ENCODE measurements at places on chromosomes 3 and 15.

GRCh38 chr3:65265942-65266590, 578.3 kb upstream of the ADAMTS9 start:
- DNase-seq, result no peak

- DNase-seq, result no peak
Observed at GRCh38 chr3:173711619-173712018, 314.1 kb downstream of the NLGN1 start.

DNA sequence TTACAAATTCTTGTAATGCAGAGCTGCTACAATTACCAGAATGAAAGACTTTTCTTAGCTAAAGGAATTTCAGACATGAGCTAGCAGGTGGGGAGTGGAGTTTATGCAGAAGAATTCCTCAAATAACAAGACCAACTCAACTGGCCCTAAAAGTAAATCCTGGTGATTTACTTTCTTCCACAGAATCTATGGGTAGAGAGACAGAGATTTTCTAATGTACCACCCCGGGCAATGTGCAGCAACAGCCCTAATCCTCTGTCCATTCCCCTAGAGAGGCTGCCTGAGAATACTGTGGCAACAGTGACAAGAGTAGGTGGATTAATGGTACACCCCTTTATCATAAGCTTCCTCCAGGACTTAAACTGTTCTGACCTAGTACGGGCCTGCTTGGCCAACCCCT, 55.2 kb downstream of the AQR start:
- no peak for DNase-seq

- peak; percentile 43 for DNase-seq
Observed at GRCh38 chr3:64253689-64254088, 28.4 kb upstream of the PRICKLE2 start.

DNA sequence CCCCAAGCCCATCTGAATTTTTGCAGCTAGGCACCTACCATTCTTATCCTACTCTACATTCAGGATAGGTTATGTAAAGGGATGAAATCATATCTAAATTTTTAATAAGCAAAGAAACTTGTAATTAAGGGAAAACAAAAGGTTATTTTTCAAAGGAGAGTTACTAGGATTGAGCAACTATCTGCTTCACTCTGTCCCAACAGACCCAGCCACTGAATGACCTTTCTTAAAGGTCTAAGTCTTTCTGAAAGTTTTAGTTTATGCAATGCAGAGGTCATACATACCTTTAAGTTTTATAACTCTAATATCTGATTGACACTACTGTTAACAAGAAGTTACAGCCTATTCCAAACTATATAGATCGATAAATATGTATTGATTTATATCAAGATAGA, 209.2 kb upstream of the CTNNB1 start:
- DNase-seq, result no peak

DNA sequence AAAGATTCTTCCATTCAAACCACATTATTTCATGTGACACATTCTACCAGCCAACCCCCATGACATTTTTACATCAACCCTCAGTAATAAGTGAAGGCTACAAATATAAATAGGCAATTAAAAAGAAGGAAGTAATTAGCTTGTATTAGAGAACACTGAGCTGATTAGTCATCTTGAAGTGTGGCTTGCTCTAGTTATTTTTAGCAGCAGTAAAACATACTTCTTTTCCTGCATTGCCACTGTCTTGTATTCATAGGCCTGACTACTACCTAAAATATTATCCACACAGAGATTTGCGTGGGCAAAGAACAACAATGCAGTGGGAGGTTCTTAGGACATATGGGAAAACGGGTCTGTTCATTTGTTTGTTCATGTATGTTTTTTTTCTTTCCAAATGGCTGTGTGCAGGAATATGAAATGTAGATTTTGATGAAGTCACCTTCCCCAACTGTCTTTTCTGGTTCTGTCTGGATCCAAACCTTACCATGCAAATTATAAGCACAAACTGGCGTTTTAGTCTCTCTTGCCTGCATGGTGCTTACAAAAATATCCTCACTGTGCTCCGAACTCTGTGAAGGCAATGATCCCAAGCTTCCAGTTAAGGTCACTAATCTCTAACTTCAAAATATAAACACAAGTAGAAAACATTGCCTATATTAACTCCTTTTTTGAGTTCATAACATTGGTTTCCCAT, 31.5 kb upstream of the TM4SF4 start:
- DNase-seq, result no peak

DNA sequence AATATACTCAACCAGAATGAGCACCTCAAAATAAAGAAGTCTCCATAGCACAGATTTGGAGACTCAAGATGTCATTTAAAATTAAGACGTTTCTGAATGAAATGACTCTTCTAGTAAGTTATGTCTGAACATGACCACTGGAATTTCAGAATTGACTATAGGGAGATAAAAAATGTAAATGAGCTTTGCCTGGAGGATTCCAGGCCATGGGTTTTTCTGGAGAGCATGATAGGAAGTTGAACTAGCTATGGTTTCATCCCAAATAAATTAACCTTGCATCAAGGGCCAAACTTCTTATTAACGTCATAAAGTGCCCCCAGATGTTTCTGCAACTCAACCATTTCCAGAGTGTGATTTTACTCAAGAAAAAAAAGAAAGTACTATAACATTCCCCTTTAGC, 222.6 kb upstream of the NR2F2 start:
- no peak for DNase-seq

GRCh38 chr3:130014526-130014925, 40.0 kb downstream of the TRH start:
- no peak for DNase-seq

GRCh38 chr3:178492491-178492890, 43.7 kb upstream of the KCNMB2 start:
- no peak for DNase-seq

GRCh38 chr15:80619680-80620079, 75.4 kb upstream of the ABHD17C start:
- peak; percentile 22 for DNase-seq

DNA sequence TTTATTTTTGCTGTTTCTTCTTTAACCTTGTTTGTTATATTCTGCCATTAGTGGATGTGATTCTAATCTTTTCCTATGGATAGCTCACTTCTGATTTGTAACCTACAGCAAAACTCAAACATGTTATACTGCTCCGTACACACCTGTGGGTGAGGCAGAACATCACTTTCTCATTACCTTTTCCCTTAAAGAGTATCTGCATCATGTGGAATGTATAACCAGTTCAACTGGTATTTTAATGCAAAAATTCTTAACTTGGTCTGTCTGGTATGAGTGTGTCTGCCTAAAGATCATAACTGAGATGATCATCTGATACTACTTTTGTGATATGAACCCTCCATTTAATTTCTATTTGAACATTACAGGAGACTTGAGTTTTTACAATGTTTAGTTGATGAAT, 13.0 kb upstream of the UPK1B start:
- no peak for DNase-seq

GRCh38 chr3:77464111-77464688, 424.3 kb downstream of the ROBO2 start:
- no peak for DNase-seq

GRCh38 chr3:52847726-52848125, 12.9 kb upstream of the MUSTN1 start:
- no peak for DNase-seq

- DNase-seq, result no peak
Observed at GRCh38 chr15:92690395-92690794, 34.8 kb upstream of the FAM174B start.

- DNase-seq, result no peak
Observed at GRCh38 chr3:2839876-2840275, 270.3 kb downstream of the IL5RA start.

GRCh38 chr3:127750226-127751031, 71.9 kb downstream of the MGLL start:
- no peak for DNase-seq

DNA sequence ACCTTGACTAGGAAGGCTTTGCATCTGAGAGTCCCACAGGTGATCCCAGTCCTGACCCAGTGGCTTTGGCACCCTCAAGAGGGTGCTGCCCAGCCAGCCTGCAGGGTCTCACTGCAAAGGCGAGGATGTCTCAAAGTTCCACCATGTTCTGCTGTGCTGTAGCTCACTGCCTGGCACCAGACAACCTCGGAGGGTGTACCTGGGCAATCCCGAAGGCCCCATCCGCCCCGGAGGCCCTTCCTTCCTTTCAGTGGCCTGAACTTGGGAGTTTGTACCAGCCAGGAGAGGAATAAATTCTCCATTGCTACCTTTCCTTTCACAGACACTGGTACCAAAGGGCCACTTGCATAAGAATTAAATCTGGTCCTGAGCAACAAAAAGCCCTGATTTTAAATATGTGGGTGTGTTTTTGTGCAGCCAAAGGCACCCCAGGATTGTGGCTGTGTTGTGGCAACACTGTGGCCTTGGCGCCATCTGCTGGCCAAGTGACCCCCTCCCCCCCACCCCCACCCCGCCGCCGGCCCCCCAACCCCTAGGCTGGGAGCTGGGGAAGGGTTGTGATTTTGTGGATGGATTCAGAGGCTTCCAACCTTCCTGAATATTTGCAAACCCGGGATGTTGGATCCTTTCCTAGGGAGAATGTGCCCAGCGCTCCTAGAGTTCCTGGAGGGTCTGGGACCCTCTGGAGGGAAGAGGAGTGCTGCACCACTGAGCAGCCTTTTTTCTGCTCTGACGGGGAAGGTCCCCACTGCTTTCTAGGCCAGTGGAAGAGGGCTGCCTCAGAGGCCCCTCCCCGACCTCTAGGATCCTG, 9.7 kb upstream of the PTPN23 start:
- DNase-seq, result no peak

DNA sequence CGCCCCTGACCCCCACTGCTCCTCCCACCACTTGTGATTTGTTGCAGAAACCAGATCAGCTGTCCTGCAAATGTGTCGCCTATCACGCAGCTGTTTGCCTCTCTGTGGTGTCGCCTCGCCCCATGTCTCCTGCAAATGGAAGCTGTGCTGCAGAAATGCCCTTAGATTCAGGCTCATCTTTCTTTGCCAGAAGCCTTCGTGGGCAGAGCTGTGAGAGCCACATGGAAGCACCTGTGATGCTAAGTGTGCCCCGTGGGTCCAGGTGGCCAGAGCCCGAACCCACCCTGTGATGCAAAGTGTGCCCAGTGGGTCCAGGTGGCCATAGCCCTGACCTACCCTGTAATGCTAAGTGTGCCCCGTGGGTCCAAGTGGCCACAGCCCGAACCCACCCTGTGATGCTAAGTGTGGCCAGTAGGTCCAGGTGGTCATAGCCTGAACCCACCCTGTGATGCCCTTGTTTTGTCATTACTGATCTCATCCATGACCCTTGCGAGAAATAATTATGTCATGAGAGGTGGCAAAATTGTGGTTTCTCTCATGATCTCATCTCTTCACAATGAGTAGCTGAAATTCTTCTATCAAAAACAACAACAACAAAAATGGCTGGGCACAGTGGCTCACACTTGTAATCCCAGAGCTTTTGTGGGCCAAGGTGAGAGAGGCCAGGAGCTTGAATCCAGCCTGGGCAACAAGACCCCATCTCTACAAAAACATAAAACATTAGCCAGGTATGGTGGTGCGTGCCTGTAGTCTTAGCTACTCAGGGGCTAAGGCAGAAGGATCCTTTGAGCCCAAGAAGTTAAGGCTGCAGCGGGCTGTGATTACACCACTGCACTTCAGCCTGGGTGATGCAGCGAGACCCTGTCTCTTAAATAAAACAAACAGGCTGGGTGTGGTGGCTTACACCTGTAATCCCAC, 187.4 kb downstream of the GOLGA6L6 start:
- no peak for DNase-seq

GRCh38 chr3:31092748-31093589, 198.5 kb upstream of the GADL1 start:
- DNase-seq, result no peak

DNA sequence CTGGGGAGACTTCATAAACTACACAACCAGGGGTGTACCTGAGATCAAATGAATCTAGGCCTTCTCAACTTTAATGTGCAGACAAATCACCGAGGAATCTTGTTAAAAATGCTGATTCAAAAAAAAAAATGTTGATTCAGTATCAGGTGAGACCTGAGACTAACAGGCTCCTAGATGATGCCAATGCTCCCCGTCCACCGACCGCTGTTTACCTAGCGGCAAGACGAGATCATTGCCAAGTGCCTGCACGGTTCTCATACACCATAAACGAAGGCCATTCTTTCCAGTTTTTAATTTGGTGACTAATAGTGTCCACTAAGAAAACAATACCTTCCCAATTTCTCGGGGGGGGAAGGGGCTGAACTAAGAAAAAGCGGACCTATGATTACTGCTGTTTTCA, 2.5 kb upstream of the FSIP1 start:
- no peak for DNase-seq

DNA sequence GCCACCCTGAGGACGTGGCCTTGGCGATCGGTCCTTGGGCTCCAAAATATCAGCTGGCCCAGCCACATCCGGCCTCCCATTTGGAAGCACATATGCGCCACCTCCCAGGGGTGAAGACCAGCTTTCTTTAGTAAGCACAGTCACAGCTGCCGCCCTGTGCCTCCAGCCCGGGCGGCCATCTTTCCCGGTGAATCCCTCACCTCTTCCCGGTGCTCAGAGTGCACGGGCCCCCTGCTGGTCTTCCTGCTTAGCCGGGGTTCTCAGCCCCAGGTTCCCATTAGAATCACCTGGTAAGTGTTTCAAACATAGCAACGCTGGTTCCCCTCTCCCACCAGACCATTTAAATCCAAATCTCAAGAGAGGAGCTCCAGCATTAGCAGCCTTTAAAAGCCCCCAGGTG, 232.2 kb downstream of the VPS13C start:
- DNase-seq, result no peak

GRCh38 chr3:117722856-117723255, 1013.3 kb downstream of the TUSC7 start:
- DNase-seq, result no peak

DNA sequence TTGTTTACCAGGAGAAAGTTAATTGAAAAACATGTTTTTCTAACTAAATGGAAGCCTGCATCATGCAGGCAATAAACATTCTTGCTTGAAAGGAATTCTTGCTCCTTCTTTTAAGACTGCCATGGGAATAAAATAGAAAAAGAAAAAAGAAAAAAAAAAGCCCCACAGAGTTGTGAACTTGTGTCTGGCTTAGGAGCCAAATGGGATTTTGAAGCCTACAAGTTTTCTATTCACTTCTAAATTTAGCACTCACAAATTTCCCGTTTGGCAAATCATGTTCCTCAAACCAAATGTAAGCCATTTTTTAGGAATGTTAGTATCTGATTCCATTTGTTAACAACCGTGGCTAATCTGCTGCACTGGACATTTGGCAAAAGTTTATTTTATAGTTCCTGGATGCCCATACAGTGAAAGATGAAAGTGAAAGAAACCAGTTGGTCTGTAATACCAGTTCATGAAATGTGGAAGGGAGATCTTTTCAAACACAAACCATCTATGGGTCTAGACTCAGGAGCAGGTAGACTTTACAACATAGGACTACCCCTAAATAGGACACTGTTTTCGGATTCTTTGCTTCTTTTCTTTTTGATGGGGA, 133.8 kb upstream of the GMNC start:
- no peak for DNase-seq

DNA sequence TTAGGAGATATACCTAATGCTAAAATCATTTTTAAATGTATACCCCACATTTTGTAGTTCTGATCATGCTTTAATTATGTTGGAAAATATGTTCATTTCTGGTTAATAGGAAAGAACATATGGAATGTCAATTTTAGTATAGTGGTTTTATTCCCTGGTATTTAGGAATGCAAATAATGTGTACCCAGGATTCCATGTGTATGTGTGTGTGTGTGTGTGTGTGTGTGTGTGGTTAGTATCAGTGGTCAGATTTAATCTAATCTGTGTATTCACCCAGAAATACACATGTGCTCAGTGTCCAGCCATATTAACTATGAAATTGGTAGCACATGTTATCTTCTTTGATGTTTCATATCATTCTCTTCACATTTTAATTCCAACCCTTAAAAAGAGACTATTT, 233.5 kb upstream of the DCBLD2 start:
- DNase-seq, result no peak

GRCh38 chr3:4750306-4750968, 228.8 kb upstream of the BHLHE40 start:
- DNase-seq, result no peak
